ENCODE measurements at places on chromosomes 11 and 22. TPM values are rescaled to one million over a fixed set of nuclear protein-coding genes. Genes with fewer than 3 reads are reported as not detected.

GRCh38 chr11:115561116-115561515 is 56.9 kb upstream of the CADM1 start:
- DNase-seq = no peak

GRCh38 chr22:35972559-35972958 is 56.1 kb downstream of the RBFOX2 start:
- DNase-seq = no peak

GRCh38 chr11:131411636-131412035 is 41.2 kb downstream of the NTM start:
- no peak for DNase-seq

DNA sequence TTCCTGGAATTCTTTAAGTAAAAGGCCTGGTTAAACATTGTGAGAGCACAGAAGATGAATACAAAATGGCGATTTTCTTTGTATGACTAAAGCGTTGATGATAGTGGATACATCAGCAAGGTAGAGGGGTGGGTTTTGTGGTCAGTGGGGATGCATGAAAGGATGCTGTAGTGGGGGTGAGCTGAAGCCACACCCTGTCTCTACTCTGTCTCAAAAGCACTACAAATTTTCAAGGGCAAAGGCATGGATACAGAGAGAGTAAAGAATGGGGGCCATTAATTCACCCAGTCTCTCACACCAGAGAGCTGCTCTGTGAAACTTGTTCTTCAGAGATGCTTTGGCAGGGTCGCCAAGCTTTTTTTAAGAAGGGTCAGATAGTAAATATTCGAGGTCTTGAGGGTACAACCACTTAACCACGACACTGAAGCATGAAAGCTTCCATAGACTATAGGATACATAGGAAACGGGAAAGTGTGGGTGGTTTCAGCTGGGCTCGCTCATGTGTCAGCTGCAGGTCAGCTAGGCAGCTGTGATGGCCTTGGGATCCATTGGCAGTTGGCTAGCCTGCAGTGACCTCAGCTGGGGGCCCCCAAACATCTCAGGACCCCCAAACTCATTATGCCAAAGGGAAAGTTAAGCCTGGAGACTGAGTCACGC is 8.3 kb downstream of the TMEM138 start:
- no peak for DNase-seq

SCUBE2 gene
- total RNA-seq = 0.99 TPM

UPK2 gene
- total RNA-seq = not detected

CASP5 gene
- total RNA-seq = not detected

ALX4 gene
- total RNA-seq = not detected

Measured in lung microvascular endothelial cell (primary cell).